ENCODE measurements at places on chromosomes 6 and 20. TPM values are rescaled to one million over a fixed set of nuclear protein-coding genes. Genes with fewer than 3 reads are reported as not detected.

DNA sequence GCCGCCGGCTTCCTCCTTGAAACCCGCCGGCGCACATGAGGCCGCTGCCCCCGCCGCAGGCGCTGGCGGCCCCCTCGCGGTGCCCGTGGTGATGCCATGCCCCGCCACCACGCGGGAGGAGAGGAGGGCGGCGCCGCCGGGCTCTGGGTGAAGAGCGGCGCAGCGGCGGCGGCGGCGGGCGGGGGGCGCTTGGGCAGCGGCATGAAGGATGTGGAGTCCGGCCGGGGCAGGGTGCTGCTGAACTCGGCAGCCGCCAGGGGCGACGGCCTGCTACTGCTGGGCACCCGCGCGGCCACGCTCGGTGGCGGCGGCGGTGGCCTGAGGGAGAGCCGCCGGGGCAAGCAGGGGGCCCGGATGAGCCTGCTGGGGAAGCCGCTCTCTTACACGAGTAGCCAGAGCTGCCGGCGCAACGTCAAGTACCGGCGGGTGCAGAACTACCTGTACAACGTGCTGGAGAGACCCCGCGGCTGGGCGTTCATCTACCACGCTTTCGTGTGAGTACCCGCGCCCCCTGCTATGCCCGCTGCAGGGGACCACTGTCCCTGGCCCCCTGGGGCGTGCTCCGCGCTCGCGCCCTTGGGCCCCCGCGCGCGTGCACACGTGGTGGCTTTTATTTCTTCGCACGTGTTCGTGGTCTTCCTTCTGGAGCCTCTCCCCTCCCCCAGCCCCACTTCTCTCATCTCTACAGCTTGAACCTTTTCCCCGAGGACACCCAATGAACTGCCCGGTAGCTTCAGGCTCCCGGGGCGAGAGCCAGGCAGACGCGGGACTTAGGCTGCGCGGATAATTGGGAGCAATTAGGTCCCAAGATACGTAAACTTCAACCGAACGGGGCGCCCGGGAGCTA is 453 bp downstream of the KCNQ5 start:
- peak; percentile 49 for DNase-seq

GRCh38 chr6:44897316-44897715 is 430.8 kb upstream of the RUNX2 start:
- DNase-seq: no peak

DNA sequence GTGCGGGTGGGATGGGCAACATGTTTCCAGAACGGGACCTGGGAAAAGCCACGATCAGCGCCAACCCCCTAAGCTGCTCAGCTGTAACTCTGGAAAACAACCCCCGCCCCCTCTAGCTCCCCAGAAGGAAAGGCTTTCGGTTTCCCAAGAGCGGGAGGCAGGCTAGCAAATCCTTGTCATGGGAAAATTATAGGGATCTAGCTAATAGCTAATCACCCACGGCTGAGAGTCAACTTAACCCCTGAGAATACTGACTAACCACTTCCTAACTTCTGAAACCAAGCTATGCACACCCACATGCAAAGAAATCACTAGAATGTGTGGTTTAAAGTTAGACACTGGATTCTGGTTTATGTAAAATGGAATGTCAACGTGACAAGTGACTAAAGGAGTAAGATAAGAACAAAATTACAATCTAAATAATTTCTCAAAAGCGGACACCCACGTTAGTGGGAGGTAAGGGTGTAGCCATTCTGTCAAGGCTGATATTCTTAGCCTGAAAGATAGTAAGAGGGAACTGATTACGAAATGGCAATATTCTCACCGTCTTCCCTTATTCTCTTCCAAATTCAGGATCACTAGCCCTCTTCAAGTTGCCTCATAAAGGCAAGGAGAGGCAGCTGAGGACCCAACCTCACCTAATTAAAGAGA is 20.1 kb downstream of the JAG1 start:
- DNase-seq: no peak

DNA sequence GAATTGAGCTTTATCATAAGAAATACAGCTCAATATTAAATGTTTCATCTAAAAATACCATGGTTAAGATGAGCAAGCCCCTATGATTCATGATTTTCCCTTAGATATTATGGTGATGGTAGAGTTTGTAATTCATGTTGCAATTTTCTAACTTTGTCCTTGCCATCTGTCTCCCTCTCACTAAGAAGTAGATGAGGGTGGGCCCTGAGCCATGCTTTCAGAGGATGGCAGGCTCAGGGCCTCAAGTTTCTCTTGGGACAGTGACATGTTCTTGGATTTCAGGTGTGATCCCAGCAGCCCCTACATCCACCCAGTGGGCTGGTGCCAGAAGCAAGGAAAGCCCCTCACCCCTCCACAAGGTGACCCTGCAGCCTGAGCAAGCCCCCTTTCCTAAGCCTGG is 25.6 kb downstream of the L3MBTL1 start:
- DNase-seq: no peak

DNA sequence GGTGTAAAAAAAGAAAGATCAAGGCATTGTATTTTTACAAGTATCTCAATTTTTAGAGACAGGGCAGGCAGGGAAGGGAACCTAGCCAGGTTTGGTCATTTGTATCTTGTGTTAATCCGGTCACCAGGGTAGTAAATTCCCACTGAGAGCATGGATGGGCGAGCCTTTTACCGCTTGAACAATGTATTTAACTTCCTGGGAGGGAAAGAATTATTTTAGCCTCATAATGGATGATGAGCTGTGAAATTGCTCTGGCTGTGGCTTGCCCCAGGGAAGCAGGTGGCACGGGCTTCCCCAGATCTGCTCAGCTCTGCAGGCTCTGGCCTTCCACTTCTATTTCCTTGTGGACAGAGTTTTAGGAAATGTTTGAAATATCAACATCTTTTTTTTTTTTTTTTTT is 72.9 kb downstream of the TOX2 start:
- DNase-seq: no peak

DNA sequence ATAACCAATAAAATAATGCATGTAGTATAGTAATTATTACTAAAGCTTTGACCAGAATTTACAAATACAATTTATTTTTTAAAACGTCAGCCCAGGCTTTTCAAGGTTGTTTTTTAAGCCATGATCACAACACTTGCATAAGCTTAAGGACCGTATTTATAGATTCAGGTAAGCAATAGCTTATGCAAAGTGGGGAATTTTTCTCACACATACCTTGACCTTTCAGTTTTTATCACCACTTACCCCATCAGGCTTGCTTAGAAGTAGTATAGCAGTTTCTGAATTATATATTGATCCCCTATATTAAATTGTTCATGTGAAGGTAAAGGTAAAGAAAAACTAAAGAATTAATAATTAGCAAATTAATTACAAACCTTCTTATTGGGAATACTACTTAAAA is 232.3 kb upstream of the FKBP1C start:
- no peak for DNase-seq

The TFAP2A gene
- 0.40 TPM for total RNA-seq

GRCh38 chr20:2402271-2402980 is 21.7 kb downstream of the TGM6 start:
- no peak for DNase-seq

DNA sequence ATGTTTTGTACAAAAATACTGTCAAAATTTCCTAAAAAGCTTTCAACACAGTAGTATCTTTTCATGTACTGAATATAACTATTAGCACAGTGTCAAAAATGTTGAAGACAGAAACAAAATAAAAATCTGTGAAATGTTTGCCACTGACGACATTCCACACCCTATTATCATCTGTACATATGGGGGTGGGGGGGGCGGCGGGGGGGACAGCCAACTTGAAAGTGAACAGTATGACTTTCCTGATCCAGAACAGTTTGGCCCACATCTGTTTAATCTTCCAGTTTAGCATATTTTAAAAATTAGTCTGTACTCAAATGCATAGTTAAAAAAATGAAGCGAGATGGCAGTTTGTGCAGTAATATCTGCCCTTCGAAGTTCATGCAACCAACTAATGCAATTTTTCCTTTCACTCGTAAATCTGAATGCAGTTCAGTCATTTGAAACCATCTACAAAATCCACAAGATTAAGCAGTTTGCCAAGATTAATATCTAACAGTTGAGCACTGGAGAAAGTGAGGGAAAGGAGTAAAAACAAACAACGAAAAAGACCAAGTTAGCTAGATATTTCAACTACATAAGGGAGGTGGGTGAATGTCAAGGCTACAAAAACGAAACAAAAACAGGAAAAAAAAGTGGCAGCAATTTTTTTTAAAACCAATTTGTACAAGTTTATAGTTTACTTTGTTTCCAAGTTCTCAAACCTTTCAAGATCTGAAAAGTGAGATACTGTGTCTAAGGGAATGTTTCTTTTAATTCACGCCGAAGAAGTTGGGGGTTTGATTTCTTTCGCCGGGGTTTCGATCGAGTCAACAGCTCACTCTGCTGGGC is 1.9 kb downstream of the CITED2 start:
- DNase-seq: no peak

The HRH3 gene
- not detected for total RNA-seq

The TMEM170B gene
- total RNA-seq: 0.07 TPM

DNA sequence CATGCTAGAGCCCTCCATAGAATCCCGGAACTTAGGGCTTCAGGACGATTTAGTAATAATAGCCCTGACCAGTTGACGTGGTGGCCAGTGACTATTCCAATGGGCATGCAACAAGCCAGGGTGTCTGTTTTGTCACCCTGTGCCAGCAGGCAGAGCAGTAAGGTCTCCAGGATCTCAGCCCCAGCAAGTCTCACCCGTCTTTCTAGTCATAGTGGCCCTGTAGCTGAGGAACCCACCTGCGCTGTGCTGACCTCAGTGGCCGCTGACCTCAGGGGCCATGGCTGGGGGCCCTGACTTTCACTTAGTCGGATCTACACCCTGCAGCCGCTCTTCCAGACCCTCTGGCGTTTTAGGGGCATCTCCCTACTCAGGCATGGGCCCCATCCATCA is 36.8 kb downstream of the PRR18 start:
- DNase-seq: no peak

The CCND3 gene
- total RNA-seq: 204 TPM

The BMP7 gene
- total RNA-seq: 0.13 TPM

The SPTLC3 gene
- total RNA-seq: not detected

GRCh38 chr20:48294196-48294595 is 508.9 kb upstream of the SULF2 start:
- DNase-seq: peak; percentile 12

The VWA7 gene
- total RNA-seq: 2.9 TPM

GRCh38 chr6:5112066-5112799 is 27.1 kb downstream of the PPP1R3G start:
- no peak for DNase-seq

The RSPO3 gene
- not detected for total RNA-seq

DNA sequence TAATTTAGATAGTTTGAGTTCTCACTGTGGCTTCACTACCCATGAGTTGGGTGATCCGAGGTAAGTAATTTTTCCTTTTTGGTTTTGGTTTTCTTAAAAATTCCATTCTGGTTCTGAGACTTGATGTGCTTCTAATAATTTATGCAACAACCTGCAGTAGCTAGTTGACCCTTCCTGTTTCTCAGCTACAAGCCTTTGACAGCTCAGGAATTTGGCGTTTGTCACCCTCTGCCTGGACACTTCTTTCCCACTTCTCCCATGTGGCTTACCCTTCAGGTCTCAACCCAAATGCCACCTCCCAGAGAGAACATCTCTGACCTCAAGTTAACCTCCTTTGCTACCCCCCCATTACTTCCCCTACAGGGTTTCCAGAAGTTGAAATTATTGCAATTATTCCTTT is 49.7 kb upstream of the TSHZ2 start:
- DNase-seq: no peak

GRCh38 chr20:17694767-17695166 is 5.0 kb upstream of the BANF2 start:
- no peak for DNase-seq

DNA sequence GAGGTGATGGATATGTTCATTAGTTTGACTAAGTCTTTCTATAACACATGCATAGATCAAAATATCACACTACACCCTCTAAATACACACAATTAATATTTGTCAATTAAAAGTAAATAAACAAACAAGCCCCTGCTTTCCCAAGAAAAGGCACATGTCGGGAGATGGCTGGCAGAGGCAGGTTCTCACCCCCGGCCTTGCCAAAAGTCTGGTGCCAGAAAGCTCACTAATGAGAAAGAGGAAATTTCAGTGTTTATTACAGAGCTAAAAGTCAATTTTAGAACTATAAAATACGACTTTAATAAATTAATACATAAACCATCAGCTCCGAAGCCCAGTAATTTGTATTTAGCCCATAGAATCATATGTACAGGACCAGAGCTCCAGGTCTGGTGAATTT is 404.7 kb downstream of the PTPRT start:
- DNase-seq: no peak

GRCh38 chr6:33807606-33808005 is 3.8 kb upstream of the MLN start:
- no peak for DNase-seq

The ZNF512B gene
- total RNA-seq: 27.8 TPM

The GATA5 gene
- total RNA-seq: 0.49 TPM

The CLVS2 gene
- 0.13 TPM for total RNA-seq

DNA sequence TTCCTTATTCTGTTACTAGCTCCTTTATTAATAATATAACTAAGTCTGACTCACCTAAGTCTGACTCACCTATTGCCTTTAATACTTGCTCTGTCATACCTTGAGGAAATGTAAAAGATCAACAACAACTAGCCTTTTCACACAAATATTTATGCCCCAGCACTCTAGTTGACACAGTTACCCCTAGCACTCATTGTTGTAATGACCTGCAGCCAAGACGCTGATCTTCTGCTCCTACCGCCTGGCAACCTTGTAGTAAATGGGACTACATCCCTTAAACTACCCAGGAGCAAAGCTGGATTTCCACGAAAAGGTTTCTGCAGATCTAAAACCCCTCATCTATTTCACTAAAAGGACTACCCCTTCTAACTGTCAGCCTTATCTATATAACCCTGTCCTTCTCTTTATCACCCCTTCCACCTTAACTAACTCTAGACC is 90.0 kb downstream of the PLG start:
- peak; percentile 58 for DNase-seq

DNA sequence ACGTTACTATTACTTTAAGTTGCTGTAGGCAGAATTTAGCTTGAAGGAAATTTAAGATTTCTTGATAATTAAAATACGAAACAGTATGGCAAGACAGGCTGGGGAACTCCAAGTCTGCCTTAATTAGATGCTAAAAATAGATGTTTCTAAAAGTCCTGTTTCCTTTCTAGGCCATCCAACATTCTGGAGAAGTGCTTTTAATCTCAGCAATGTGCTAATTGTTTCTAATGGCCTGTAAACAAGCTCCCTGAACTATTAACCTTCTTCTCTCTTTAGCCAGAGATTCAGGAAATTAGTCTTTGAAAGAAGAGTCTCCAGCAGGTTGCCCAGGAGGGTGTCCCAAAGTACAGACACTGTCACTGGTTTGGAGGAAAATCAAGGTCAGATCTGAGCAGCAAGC is 677.3 kb upstream of the AGPAT4 start:
- no peak for DNase-seq

GRCh38 chr20:63151554-63152321 is 64.2 kb downstream of the YTHDF1 start:
- no peak for DNase-seq

- no peak for DNase-seq
Observed at GRCh38 chr20:48311956-48312355, 515.8 kb downstream of the PREX1 start.

- DNase-seq: no peak
Observed at GRCh38 chr20:50921803-50922501, 9.3 kb downstream of the ADNP start.

- no peak for DNase-seq
Observed at GRCh38 chr6:41497994-41498393, 48.2 kb upstream of the FOXP4 start.

GRCh38 chr6:117619178-117619577 is 16.9 kb upstream of the GOPC start:
- DNase-seq: no peak

Data from K562 (cell line).